CD4-positive, alpha-beta T cell (primary cell): ENCODE measurements at places on chromosomes 7 and 10. TPM values are rescaled to one million over a fixed set of nuclear protein-coding genes. Genes with fewer than 3 reads are reported as not detected.

GRCh38 chr7:148306759-148307158 lies 283.8 kb upstream of the C7orf33 start:
- H3K27me3 ChIP-seq: no peaks in the 10 kb centered on the region
- no peak for DNase-seq
- peaks cover 18% of the 10 kb centered on the region for H3K4me1 ChIP-seq
- H3K4me3 ChIP-seq: no peak overlapping the region
- H3K36me3 ChIP-seq: no peaks in the 10 kb centered on the region

DNA sequence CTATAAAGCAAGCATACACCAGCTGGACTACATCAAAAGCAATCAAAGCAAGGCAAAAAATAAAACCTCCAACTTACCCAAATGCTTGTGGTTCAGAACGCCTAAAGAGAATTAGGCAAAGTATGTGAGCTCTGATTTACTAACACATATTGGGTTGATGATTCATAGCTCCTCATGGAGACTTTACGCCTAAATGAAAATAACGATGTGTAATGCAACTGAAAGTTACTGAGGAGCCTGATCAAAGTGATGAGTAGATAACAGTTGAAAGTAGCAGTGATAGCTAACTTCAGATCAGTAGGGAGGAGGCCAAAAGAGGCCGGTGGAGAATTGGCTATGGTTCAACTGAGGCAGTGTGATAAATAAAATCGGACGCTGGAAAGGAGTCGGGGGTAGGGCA lies 85.0 kb downstream of the MPP7 start:
- no peaks in the 10 kb centered on the region for H3K27me3 ChIP-seq
- no peak overlapping the region for H3K27ac ChIP-seq
- peaks cover 8% of the 10 kb centered on the region for H3K4me1 ChIP-seq

GRCh38 chr7:139168479-139168878 lies 59.0 kb upstream of the ZC3HAV1 start:
- no peak overlapping the region for H3K4me3 ChIP-seq
- no peak overlapping the region for H3K27ac ChIP-seq
- H3K27me3 ChIP-seq: no peaks in the 10 kb centered on the region
- H3K36me3 ChIP-seq: no peaks in the 10 kb centered on the region

The EPO gene
- not detected for total RNA-seq

The CHCHD1 gene
- 6.3 TPM for total RNA-seq

The KAZALD1 gene
- total RNA-seq: not detected

The CALHM3 gene
- total RNA-seq: not detected

The AOAH gene
- 27.5 TPM for total RNA-seq

The SPACDR gene
- total RNA-seq: 0.93 TPM

The NPFFR1 gene
- 0.03 TPM for total RNA-seq

The LDB3 gene
- total RNA-seq: 0.08 TPM

The RTKN2 gene
- total RNA-seq: 3.7 TPM

The OPALIN gene
- not detected for total RNA-seq
